T-helper 2 cell treated with Interferon-gamma antibody and Interleukin-4, amounts not matched to agents 5 μg/mL and 100 μg/mL, for 36 hours (primary cell): ENCODE measurements at places on chromosomes 3 and 15.

- no peak for DNase-seq
Measured at GRCh38 chr3:154022606-154023005, 98.6 kb upstream of the ARHGEF26 start.

- no peak for DNase-seq
Measured at GRCh38 chr3:15323063-15323462, 9.3 kb downstream of the SH3BP5 start.

GRCh38 chr3:45337839-45338470 lies 50.4 kb upstream of the LARS2 start:
- no peak for DNase-seq

DNA sequence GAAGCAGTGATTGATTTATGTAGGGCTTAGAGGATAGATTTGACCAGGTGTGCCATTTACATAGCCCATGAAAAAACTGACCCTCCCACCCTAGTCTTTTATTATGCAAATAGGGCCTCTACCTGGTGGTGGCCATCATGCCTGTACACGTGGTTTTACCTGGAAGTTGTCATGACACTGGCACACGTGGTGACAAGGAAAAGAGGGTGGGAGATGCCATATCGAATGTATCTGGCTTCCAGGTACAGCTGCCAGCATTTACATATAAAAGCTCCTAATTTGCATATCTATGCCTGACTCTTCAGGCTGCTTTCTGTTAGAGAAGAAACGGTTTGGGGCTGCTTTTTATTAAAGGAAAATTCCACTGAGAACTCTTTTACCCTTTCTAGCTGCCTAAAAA lies 35.0 kb upstream of the DNAJC13 start:
- DNase-seq, result no peak

- no peak for DNase-seq
Measured at GRCh38 chr3:128463354-128463753, 3.3 kb downstream of the DNAJB8 start.

- no peak for DNase-seq
Measured at GRCh38 chr15:74773731-74774252, 8.1 kb upstream of the CSK start.

GRCh38 chr3:184651904-184652303 lies 60.0 kb downstream of the MAGEF1 start:
- DNase-seq, result no peak

- DNase-seq, result no peak
Measured at GRCh38 chr15:90774731-90775514, 57.8 kb downstream of the BLM start.

DNA sequence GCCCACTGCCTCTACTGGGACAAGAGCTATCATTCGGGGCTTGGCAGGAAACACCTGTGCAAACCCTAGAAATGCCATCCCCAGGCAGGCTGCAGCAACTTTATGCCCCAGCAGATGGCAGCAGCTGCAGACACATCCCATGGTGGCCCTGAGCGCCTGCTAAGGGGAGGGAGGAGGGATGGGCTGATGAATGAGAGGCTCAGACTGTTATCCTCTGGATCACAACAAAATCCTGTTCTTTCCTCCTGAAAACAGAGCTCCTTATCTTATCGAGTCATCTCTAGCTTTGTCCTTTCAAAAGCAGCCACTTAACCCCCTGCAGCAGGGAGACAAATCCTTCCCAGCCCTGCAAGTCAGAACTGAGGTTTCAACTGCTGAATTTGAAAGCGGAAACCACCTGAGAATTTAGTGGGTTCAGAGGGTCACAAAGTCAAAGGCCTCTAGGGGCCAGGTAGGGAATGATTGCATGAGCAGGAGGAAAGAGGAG lies 90.6 kb upstream of the PROK2 start:
- peak; percentile 68 for DNase-seq

- DNase-seq, result no peak
Measured at GRCh38 chr15:39963786-39964185, 29.9 kb downstream of the EIF2AK4 start.

DNA sequence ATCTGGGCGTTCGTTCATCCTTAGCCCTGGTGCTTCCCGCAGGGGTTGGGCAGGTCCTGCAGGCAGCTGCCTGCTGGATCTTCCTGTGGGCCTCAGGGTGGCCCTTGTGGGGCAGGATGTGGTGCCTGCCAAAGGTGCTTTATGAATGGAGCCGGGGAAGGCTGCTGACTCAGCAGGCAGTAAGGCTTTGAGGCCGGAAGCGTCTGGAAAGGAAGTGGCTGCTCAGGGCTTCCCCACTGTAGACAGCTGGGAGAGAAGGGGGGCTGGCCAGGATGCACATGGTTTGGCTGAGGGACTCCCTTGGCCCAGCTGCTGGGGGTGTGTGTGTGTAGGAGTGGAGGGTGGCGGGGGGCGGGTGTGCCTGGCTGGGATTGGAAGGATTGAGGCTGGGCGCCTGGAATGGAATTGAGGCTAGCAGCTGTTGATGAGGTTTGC lies 12.9 kb downstream of the CD276 start:
- peak; percentile 84 for DNase-seq
